Adrenal gland (tissue), 19 donors: ENCODE measurements at places on chromosomes 12 and 14. TPM values are rescaled to one million over a fixed set of nuclear protein-coding genes. Genes with fewer than 3 reads are reported as not detected.

- H3K4me1 ChIP-seq = no peaks in the 10 kb centered on the region
- no peak for DNase-seq
- H3K4me3 ChIP-seq = no peak overlapping the region
Measured at GRCh38 chr12:72148709-72149108, 123.5 kb upstream of the TRHDE start.

DNA sequence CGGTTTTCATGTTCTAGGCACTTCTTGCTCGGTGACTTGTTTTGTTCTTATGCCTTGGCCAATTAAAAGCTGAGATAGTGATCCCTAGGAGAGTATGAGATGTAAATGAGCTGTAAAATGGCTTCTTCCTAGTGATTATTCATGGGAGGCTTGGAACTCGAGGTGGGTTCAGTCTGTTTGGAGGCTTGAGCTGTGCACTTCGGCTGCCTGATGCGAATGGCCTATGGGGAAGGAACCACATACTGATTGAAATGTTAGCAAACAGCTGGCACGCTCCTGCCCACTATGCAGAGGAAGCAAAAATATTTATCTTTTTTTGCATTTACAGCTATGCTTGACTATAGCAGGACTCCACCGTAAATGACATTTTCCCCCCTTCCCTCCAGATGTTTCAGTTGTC is 75.5 kb downstream of the PLXNC1 start:
- H3K4me1 ChIP-seq = no peaks in the 10 kb centered on the region
- H3K27ac ChIP-seq = no peak overlapping the region
- H3K36me3 ChIP-seq = no peaks in the 10 kb centered on the region
- H3K27me3 ChIP-seq = no peaks in the 10 kb centered on the region
- DNase-seq = no peak

GRCh38 chr12:108720757-108721514 is 10.4 kb downstream of the CORO1C start:
- H3K27ac ChIP-seq = no peak overlapping the region
- no peak for DNase-seq
- no peaks in the 10 kb centered on the region for H3K27me3 ChIP-seq
- no peaks in the 10 kb centered on the region for H3K36me3 ChIP-seq
- no peak overlapping the region for H3K4me3 ChIP-seq

- DNase-seq = peak; percentile 75
- peaks cover 20% of the 10 kb centered on the region for H3K4me1 ChIP-seq
- H3K27ac ChIP-seq = peak overlapping the region; percentile 99
- H3K27me3 ChIP-seq = no peaks in the 10 kb centered on the region
- H3K4me3 ChIP-seq = peak overlapping the region; percentile 58
Measured at GRCh38 chr14:23300687-23301223, 1.9 kb downstream of the PPP1R3E start.

DNA sequence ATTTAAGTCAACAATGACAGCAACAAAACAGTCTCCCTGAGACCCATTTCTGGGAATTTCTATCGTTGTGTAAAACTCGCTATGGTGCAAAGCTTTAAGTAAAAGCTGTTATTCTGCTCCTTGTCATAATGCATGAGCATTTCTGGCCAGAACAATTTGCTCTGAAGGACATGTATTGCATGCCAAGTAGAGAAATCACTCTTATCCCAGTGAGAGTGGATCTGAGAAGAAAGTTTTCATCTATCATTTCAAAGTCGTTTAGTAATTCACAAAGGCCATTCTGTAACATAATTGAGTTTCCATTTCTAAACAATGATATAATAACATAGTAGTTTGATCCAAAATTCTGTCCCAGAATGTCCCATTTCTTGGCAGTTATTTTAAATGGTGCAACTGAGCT is 86.6 kb downstream of the TBC1D30 start:
- no peak overlapping the region for H3K4me3 ChIP-seq
- H3K27me3 ChIP-seq = no peaks in the 10 kb centered on the region
- no peak overlapping the region for H3K27ac ChIP-seq
- DNase-seq = no peak
- peaks cover 27% of the 10 kb centered on the region for H3K4me1 ChIP-seq

DNA sequence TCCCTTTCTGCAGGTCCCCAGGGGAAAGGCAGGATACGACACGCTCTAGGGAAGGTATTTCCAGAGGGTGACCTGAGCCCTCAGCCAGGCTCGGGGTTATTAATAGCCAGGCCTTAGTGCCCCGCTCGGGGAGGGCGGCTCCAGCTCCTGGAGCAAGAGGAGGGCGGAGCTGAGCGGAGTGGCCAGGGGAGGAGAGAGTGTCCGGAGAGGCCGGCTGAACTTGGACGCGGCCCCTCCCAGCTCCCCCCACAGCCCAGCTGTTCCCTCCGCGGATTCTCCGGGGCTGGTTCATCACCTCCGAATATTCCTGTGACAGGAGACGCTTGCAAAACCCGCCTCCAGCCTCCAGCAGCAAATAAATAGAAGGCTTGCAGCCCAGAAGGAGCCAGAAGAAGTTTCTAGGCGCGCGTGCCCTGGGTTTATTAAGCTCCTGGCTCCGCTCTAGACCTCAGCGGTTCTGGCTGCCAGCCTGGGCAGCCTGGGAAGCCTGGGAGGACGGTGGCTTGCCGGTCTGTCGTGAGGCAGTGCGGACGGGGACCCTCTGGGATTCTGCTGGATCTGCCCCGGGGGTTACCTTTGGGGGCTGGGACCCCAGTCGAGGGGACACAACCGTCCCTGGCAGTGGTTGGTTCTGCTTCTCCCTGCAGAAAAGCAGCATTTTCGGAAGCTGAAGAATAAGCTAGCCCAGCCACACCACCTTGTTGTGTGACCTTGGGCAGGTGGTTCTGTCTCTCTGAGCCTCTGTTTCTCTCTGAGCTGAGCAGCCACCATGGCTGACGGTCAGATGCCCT is at the start of gene HSPB8:
TSS of gene HSPB8 (plus strand) at position 388 of the 791 bp plus-strand sequence. CDS start at position 770, 382 bp downstream.
- peak; percentile 74 for DNase-seq
- no peaks in the 10 kb centered on the region for H3K36me3 ChIP-seq
- peaks cover 13% of the 10 kb centered on the region for H3K4me1 ChIP-seq

DNA sequence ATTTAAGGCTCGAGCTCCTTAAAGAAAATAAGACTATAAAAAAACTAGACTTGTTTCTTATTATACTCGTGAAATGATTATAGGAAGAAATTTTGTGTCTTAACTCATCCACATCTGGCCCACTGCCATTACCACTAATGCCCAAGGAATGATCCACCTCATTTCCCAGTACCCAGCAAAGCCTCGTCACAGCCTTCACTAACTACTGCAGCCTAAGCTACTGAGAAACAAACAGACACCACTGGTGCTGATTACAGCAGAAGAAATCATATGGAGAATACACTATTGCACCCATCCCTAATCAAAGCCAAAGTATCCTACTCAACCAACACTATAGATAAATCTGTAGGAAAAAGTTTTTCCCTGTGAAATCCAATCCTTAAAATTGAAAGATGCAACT is 205.3 kb upstream of the NAV3 start:
- no peaks in the 10 kb centered on the region for H3K36me3 ChIP-seq
- H3K27me3 ChIP-seq = no peaks in the 10 kb centered on the region

Gene WNT1
- not detected for total RNA-seq

Gene PZP
- total RNA-seq = 0.23 TPM

Gene C14orf180
- total RNA-seq = 6.4 TPM

GRCh38 chr14:82447586-82447985 is 913.9 kb upstream of the SEL1L start:
- H3K4me1 ChIP-seq = no peaks in the 10 kb centered on the region
- H3K4me3 ChIP-seq = no peak overlapping the region
- no peaks in the 10 kb centered on the region for H3K27me3 ChIP-seq
- DNase-seq = no peak
- H3K36me3 ChIP-seq = no peaks in the 10 kb centered on the region

DNA sequence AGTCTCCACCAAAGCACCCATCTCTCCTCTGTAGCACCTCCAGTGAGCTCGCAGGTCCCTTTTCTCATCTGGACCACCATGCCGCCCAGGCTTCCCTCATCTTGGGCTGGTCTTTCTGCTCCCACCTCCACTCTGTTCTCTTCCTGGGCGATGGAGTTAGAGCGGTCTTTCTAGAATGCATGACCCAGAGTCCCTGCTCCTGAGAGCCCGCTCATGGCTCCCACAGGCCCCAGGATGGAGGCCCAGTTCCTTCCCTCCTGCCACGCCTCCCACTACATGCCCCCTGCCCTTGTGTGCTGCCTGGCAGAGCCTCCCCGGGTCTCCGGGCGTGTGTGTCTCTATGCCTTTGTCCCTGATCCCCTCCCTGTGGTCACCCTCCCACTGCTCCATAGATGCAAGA is 100.7 kb upstream of the RTL1 start:
- no peaks in the 10 kb centered on the region for H3K4me1 ChIP-seq
- H3K36me3 ChIP-seq = peaks cover 16% of the 10 kb centered on the region
- no peak overlapping the region for H3K4me3 ChIP-seq

Gene TMEM119
- 3.3 TPM for total RNA-seq

DNA sequence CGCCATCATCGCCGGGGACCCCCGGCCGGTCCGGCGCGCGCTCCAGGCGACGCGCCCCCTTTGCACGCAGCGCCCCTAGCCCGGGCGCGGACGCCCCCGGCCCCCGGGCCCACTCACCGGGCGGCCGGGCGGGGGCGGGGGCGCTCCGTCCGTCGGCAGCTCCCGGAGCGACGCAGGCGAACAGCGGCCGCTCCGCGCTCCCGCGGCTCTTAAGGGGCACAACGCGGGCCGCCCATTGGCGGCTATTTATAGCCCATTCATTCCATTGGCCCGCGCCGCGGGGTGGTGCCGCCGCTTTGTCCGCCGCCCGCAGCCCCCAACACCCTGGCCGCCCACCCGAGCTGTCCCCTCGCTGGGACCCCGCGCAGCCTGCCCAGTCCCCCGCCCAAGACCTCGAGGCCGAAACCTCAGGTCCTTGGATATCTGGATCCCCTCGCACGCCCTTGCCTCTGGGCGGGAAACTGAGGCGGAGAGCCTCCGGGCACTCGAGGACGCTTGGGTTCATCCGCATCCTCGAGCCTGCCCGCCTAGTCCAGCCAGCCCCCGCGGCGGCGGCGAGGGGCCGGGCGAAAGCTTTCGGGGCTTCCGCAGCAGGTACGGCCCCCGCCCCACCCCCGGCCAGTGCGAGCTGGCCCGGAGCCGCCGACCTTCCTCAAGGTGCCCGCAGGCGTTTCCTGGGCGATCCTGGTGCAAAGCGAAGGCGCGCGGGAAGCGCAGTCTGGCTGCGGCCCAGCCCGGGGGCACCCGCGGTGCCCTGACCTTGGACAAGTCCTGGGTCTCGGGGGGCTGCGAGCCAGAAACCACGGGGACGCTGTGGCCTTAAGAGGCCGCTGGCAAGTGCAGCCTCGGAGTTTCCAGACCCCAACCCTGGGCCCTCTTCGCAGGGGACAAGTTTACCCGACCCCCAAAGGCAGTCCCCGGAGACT is at the start of gene CKB:
TSS of gene CKB (minus strand) at position 182 of the 926 bp plus-strand sequence. CDS start 337 bp downstream, outside the sequence.
- H3K4me3 ChIP-seq = no peak within 1 kb of the TSS
- H3K4me1 ChIP-seq = peaks cover 62% of the 10 kb centered on the region

Gene DNAI7
- 2.1 TPM for total RNA-seq

Gene SERPINA6
- not detected for total RNA-seq

Gene PTPRR
- total RNA-seq = not detected

Gene KLRC3
- total RNA-seq = not detected

DNA sequence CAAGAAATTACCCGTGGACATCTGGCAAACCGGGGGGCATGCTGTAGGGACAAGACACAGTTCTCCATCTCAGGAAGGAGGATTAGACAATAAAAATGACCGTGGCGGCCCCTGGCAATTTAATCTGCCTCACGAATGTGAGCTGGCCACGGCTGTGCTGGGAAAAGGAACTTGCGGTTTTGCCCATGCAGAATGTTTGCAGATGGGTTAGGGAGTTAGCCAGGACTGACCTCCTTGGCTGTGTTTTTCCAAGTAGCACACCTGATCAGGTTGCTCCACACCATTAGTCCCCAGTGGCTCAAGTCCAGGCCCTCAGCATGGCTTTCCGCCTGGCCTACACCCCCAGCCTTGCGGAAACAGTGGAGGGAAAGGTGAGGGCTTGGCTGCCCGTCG is 20.8 kb downstream of the TPCN1 start:
- no peaks in the 10 kb centered on the region for H3K27me3 ChIP-seq
- peaks cover 85% of the 10 kb centered on the region for H3K4me1 ChIP-seq
- H3K4me3 ChIP-seq = no peak overlapping the region
- peak; percentile 33 for DNase-seq
- H3K27ac ChIP-seq = peak overlapping the region; percentile 56

GRCh38 chr14:50667684-50667995 is 466 bp downstream of the SAV1 start:
- no peaks in the 10 kb centered on the region for H3K27me3 ChIP-seq
- peaks cover 25% of the 10 kb centered on the region for H3K4me1 ChIP-seq
- H3K4me3 ChIP-seq = peak overlapping the region; percentile 28
- DNase-seq = no peak
- no peaks in the 10 kb centered on the region for H3K36me3 ChIP-seq

DNA sequence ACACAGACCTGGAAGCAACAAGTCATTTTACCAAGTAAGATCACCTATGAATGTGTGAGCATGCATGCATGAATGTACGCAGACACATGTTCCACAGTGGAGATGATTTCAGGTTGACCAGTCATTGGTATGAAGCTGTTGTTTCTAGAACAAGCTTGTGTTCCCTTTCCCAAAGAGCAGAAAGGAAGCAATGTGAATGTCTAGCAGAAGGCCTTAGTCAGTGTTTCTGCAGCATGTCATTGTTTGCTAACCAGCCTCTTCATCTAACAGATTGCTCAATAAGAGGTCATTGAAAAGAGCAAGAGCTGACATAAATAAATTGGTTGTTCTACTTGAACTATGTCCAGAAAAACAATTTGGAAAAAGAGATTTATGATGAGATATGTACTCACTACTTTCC is 191.4 kb downstream of the PLCZ1 start:
- no peaks in the 10 kb centered on the region for H3K27me3 ChIP-seq
- H3K4me3 ChIP-seq = no peak overlapping the region
- peaks cover 33% of the 10 kb centered on the region for H3K4me1 ChIP-seq
- H3K27ac ChIP-seq = peak overlapping the region; percentile 60
- DNase-seq = peak; percentile 50

DNA sequence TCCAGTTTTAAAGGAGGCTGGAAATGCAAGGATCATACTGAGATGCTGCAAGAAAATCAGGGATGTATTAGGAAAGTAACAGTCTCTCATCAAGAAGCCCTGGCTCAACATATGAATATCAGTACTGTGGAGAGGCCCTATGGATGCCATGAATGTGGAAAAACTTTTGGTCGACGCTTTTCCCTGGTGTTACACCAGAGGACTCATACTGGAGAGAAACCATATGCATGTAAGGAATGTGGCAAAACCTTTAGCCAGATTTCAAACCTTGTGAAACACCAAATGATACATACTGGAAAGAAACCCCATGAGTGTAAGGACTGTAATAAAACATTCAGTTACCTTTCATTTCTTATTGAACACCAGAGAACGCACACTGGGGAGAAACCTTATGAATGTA is 24.5 kb downstream of the ZNF891 start:
- H3K27me3 ChIP-seq = no peaks in the 10 kb centered on the region
- H3K36me3 ChIP-seq = no peaks in the 10 kb centered on the region
- no peaks in the 10 kb centered on the region for H3K4me1 ChIP-seq
- H3K4me3 ChIP-seq = no peak overlapping the region
- H3K27ac ChIP-seq = no peak overlapping the region

DNA sequence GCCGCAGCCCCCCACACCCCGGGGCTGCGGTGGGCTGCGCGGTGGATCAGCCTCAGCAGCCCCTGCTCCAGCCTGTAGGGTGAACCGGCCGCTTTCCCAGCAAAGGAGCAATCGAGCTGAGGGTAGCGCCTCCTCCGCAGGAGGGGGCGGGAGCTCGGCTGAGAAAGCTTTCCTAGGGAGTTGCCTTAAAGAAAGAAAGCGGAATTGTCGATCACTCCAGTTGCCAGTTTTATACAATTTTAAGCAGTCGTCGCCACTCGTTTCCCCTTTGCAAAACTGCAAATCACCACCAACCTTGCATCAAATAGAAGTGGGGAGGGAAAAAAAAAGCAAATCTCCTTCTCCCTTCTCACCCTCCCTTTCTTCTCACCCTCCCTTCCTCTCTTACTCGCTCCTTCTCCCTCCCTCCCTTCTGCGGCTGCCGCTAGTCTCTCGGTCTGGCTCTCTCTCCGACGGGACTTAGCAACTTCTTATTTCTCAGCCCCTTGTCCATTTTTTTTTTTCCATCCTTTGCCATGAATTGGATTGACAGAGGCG is at the start of gene PDE3A:
TSS of gene PDE3A (plus strand) at position 424 of the 537 bp plus-strand sequence. CDS start 748 bp downstream, outside the sequence.
- H3K27ac ChIP-seq = no peak within 1 kb of the TSS
- peaks cover 3% of the 10 kb centered on the region for H3K4me1 ChIP-seq
- peak within 1 kb of the TSS; percentile 26 for H3K4me3 ChIP-seq
